ENCODE measurements at places on chromosomes 5 and 9. TPM values are rescaled to one million over a fixed set of nuclear protein-coding genes. Genes with fewer than 3 reads are reported as not detected.

The IQGAP2 gene
- total RNA-seq, result not detected

The UGT3A2 gene
- total RNA-seq, result not detected

The SLC6A7 gene
- 0.10 TPM for total RNA-seq

The DTWD2 gene
- total RNA-seq, result 23.8 TPM

The PCDHAC2 gene
- total RNA-seq, result 0.10 TPM

The INSYN2B gene
- 0.24 TPM for total RNA-seq

The KIAA0825 gene
- total RNA-seq, result 2.9 TPM

The INSL6 gene
- total RNA-seq, result not detected

The MAMDC4 gene
- total RNA-seq, result 3.4 TPM

The STK10 gene
- total RNA-seq, result 22.3 TPM

The RASEF gene
- not detected for total RNA-seq

The CCNO gene
- 2.3 TPM for total RNA-seq

The SLC22A4 gene
- total RNA-seq, result 2.5 TPM

The CDC25C gene
- 0.16 TPM for total RNA-seq

The GNA14 gene
- not detected for total RNA-seq

The OR13D1 gene
- total RNA-seq, result not detected

The C8G gene
- total RNA-seq, result not detected

The GABRP gene
- not detected for total RNA-seq

The SLC34A1 gene
- total RNA-seq, result not detected

The GRXCR2 gene
- total RNA-seq, result not detected

The C9orf152 gene
- total RNA-seq, result not detected

The GABRA6 gene
- total RNA-seq, result not detected

The PTPRD gene
- not detected for total RNA-seq

The GPR150 gene
- 0.31 TPM for total RNA-seq
